ENCODE measurements at places on chromosomes 6 and 20.

DNA sequence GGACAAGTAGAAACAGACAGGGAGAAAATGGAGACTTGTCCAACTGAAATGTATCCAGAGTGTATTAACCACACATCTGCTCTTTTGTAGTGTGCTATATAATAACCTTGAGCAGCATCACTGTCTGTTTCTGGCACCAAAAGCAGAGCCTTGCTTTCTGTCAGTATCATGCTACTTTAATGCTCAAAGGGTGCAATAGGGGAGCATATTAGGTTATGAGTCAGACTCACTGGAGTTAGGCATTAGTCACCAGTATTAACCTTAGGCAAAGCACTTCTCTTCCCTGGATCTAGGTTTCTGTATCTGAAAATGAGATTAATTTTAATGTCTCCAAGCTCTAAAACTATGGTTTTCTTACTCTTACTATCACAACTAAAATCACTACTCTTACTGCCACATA is 280.1 kb downstream of the TFAP2B start:
- no peak for DNase-seq

DNA sequence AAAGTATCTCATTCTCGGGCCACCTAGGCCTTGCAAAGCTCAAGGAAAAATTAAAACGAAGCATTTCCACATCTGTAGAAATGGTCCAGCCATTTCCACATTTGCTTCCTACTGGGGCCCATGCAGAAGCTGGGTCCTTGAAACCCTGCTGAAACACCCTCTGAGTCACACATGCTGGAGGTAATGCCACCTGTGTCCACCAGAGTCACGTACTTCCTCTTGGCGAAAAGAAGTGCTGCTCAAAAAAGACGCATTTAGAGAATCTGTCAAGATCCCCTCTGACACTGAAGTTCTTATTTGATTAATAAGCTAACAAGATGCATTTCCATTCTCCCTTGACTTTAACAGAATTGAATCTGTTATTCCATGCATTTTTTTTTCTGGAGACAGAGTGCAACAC is 423.2 kb downstream of the PREX1 start:
- no peak for DNase-seq

- no peak for DNase-seq
Measured at GRCh38 chr20:62716198-62716940, 7.7 kb downstream of the NTSR1 start.

- DNase-seq: no peak
Measured at GRCh38 chr20:38454556-38455473, 17.8 kb upstream of the RALGAPB start.
